ENCODE measurements at places on chromosomes 4 and X.

- DNase-seq = peak; percentile 4
Measured at GRCh38 chr4:164613792-164614191, 140.1 kb upstream of the SMIM31 start.

GRCh38 chr4:150510176-150510865 lies 71.6 kb upstream of the MAB21L2 start:
- peak; percentile 87 for DNase-seq

- DNase-seq = no peak
Measured at GRCh38 chrX:6169407-6169806, 59.3 kb downstream of the NLGN4X start.

DNA sequence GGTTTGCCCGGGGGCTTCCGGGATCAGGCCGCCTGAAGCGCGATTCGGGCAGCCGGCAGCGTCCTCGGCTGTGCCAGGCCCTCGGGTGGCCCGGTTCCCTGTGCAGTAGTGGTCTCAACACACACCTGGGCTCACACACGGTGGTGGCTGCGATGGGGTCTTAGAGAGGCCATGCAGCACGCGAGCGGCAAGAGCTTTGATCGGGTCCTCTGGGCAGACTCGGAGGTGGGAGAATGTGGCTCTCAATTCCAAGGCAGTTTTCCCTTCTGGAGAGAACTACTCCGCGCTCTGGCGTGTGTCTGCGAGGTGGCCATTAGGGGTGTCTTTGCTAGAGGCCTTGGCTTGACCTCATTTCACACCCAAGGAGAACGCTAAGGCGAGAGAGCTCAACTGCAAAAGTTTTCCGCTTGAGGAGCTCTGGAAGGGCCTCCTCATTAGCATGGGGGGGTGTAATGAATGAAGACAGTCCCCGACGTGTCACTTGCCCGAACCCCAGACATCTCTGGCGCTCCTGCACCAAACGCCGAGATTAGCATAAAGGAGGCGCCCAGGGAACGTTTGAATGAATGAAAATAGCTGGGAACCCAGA lies 771 bp upstream of the RBPJ start:
- no peak for DNase-seq

- peak; percentile 86 for DNase-seq
Measured at GRCh38 chrX:50697691-50698090, 116.3 kb downstream of the SHROOM4 start.

DNA sequence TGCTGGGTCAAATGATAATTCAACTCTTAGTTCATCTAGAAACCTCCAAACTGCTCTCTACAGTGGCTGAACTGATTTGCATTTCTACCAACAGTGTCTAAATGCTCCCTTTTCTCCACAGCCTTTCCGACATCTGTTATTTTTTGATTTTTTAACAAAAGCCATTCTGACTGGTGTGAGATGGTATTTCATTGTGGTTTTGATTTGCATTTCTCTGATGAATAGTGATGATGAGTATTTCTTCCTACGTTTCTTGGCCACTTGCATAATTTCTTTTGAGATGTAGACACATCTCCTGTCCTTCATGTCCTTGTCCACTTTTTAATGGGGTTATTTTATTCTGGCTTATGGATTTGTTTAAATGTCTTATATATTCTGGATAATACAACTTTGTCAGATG lies 298.2 kb upstream of the ARSJ start:
- peak; percentile 85 for DNase-seq

DNA sequence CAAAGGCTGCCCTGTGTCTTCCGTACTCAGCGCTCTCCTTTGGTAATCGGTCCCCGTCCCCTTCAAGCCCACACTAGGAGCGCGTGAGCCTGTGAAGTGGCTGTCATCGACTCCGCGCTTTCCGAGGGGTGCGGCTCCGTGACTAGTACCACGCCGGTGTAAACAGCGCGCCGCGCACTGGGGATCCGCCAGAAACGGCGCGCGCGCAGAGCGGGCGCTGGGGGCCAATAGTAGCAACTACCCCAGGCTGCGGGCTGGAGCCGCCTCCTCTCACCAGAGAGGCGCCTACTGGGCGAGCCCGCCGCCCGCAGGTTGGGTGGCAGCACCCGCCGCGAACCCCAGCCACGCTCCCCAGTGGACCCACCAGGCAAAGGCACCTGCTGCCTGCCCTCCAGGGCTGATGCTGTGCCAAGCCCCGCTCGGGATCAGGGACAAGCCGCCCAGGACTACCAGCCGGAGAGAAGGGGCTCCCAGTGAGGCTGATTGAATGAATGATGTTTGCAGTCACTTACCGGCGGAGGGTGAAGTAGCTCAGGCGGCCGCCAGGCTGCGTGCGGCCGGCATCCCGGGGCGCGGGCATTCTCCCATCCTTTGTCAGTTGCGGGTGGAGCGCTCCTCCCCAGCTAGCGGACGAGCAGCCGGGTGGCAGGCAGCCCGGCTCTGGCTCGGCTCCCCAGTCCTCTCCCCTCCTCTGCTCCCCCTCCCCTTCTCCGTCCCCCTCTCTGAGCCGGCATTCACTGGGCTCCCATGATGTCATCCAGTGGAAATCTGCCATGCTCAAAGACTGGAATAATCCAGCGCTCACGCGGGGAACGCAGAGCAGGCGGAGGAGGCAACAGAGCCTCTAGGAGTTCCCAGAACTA lies 370.3 kb upstream of the SMIM31 start:
- peak; percentile 21 for DNase-seq

- peak; percentile 91 for DNase-seq
Measured at GRCh38 chrX:103197721-103198306, 17.1 kb upstream of the BEX4 start.

DNA sequence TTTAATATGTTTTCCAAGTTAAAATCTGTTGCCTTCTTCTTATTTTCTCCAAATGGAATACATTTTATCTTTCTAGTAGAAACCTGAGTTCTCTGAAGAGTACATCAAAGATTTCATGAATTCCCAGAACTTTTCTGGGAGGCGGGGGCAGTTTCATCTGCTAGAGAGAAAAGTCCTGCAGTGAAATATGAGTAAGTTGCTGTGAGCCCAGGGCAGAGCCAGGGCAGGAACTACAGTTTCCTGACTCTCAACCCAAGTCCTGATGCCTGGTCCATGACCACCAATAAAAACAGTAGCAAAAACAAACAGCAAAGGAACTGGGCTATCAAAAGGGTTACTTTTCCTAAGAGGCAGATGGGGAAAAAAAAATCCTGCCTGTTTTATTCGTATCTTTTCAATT lies 239.4 kb upstream of the CTSO start:
- peak; percentile 48 for DNase-seq

DNA sequence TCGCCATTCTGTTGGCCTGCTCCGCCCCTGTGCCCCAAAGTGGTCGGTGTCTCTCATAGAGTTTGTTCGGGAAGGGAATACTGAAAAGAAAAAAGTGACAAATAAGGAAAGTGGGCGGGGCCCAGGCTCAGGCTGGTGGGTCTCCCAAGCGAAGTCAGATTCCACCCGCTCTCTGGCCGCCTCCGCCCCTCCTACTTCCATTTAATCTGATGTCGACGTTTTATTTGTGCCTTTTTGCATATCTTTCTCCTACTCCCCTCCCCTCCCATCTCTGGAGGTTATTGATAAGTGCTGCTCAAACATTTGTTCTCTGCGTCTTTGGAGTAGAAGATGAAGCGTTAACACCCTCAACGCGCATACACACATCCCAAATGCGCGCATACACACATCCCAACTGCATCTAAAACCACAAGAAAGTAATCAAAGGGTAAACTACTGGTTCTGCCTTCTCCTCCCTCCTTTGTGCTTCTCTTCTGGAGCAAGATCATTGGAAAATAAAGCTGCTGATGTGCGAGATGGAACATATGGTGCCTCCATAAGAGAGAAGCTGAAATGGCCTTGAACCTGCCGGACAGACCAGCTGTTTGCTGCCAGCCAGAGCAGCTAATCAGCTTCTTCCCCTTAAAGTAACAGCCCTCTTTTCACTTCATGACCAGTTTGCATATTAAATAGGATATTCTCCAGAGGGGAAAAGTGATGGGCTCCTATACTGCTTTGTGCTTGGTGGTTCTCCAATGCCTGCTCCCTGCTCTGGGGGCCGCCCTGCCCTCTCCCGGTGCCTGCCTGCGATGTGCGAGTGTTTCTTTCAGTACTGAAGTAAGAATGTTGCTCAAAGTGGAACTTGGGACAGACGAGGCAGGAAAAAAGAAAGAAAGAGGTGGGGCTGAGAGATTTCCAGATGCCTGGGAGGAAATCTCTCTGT lies 3.1 kb downstream of the MAMLD1 start:
- peak; percentile 55 for DNase-seq

DNA sequence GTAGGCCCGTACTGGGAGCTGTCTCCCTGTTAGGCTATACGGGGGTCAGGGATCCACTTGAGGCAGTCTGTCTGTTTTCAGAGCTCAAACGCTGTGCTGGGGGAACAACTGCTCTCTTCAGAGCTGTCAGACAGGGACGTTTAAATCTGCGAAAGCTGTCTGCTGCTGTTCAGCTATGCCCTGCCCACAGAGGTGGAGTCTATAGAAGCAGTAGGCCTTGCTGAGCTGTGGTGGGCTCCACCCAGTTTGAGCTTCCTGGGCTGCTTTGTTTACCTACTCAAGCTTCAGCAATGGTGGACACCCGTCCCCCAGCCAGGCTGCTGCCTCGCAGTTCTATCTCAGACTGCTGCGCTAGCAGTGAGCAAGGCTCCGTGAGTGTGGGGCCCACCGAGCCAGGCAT lies 27.3 kb upstream of the PHEX start:
- DNase-seq = no peak

- DNase-seq = peak; percentile 12
Measured at GRCh38 chr4:159047478-159048165, 55.3 kb upstream of the RAPGEF2 start.

- DNase-seq = no peak
Measured at GRCh38 chr4:169902658-169903345, 123.4 kb downstream of the MFAP3L start.

GRCh38 chr4:119329835-119330620 lies 8.1 kb upstream of the FABP2 start:
- DNase-seq = no peak

- peak; percentile 93 for DNase-seq
Measured at GRCh38 chr4:122765692-122766352, 33.3 kb downstream of the BBS12 start.

DNA sequence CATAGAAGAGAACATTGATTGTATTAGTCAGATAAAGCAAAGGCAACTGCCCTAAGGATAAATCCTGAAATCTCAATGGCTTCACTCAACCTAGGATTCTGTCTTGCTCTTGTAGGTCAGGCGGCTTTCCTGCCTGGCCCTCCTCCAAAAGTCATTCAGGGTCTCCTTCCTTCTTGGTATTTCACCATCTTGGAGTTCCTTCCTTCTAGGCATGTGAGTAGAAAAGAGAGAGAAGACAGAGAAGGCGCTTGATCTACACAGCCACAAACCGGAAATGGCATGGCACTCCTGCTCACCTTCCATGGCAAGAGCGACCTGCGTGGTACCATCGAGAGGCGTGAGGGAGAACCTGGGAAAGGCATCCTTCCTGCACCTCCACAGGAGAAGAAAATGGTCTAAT lies 45.3 kb upstream of the HELT start:
- DNase-seq = no peak

GRCh38 chr4:32932156-32932555 lies 2212.0 kb downstream of the PCDH7 start:
- no peak for DNase-seq

DNA sequence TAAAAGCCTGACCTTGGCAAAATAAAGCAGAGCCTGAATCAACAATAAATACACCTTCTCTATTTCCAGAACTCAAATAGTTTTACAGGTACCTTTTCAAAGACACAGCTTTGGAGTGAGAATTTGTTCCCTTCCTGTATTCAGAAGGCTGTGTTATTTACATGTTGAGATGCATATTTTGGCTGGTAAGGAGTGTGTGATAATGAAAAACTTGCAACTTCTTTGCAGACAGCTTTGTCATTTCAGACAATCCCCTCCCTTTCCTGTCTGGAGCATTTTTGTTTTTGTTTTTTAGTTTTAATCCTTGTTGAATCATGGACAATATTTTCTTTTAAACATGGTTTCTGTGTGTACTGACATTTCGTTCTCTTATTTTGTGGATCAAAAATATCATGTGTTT lies 493.8 kb downstream of the FAT4 start:
- DNase-seq = no peak

GRCh38 chrX:13076176-13076961 lies 31.9 kb upstream of the FAM9C start:
- DNase-seq = no peak

DNA sequence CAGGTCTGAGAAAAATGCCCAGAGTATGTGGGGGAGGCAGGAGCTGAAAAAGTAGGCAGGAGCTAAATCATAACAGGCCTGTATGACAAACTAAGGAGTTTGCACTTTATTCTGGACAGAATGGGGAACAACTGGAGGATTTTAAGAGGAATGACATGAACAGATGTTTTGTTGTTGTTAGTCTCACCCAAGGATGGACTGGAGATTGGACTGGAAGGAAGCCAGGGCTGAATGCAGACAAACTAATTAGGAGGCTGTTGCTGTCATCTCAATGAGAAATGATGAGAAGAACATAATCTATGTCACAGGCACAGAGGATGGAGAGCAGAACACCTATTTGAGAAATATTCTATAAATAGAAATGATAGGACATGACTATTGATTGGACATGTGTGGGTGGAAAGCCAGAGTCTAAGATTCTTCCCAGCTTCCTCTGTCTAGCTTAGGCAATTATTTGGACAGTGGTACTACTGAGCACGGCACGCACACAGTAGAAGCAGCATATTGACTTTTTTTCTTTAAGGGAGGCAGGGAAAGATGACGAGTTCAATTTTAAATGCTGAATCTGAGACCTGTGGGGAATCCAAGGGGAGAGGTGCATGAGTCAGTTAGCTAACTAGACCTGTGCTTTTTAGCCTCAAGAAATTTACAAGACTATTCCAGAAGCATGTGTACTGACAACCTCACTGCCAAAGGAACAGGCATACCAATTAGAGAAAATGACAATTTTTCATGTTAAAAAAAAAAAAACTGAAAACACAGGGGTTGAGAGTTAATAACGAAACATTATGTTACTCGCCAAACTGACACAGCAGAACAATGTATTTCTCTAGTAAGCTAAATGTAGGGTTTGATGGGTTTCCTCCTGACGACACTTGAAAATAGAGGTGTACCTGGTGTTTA lies 963 bp upstream of the USO1 start:
- peak; percentile 63 for DNase-seq

- no peak for DNase-seq
Measured at GRCh38 chr4:8343262-8343966, 73.9 kb downstream of the HTRA3 start.

DNA sequence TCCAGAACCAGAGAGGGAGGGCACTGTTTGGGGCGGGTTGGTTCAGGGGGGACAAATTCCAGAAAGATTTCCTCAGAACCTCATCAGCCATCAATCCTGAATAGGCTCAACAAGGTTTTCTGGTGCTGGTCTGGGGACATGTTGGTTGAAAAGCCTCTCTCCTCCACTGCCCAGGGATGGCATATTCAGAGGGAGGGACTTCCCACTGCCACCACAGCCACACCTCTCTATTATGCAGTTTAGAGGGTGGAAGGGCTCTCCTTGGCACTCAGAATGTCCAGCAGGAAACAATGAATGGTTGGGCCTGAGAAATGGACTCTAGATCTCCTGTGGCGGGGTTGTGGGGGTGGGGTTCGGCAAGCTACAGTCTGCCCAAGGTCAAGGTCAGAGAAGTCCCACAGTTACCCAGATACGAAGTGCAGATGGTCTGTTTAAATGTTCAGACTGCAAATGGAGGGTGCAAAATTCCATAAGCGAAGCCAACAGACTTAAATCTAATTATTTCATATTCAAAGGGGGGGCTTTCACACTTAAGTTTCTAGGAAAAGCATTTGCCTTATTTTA lies 70.7 kb downstream of the LEF1 start:
- no peak for DNase-seq

GRCh38 chr4:24519649-24520048 lies 64.7 kb downstream of the DHX15 start:
- DNase-seq = no peak

Measured in fibroblast of upper back skin (primary cell).